ENCODE measurements at places on chromosomes 4 and X.

DNA sequence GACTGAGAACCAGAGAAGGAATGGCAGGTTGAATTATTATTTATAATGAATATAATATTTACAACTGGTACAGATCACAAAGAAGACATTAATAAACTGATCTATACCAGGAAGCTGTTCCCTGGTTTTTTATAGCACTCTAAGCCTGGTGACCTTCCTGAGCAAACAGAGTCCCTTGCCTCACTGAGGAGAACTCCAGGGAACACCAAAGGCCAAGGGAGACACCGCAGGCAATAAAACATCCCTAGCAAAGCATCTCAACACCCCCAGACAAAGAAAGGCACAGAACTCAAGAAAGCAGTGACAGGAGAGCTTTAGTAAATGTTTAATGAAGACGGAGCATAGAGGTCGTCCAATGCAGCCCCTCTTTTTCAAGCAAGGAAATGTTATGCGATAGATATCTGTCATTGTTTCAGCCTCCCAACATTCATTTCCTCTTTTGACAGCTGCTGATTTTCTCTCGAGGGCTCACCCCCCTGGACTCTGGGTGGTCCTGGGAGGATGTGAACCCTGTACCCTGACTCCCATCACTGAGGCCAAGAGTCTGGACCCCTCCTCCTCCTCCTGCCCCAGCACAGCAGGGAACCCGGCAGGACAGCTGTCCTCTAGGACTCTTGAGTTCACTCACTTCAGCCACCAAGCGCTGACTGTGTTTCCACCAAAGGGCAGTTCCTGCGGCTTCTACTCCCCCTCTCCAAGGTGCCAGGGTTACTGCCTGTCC is 342.5 kb upstream of the GATB start:
- no peak for DNase-seq

- DNase-seq, result no peak
Measured at GRCh38 chrX:14598330-14598729, 69.0 kb downstream of the GLRA2 start.

GRCh38 chr4:158930639-158930972 is 161.8 kb downstream of the FNIP2 start:
- no peak for DNase-seq

DNA sequence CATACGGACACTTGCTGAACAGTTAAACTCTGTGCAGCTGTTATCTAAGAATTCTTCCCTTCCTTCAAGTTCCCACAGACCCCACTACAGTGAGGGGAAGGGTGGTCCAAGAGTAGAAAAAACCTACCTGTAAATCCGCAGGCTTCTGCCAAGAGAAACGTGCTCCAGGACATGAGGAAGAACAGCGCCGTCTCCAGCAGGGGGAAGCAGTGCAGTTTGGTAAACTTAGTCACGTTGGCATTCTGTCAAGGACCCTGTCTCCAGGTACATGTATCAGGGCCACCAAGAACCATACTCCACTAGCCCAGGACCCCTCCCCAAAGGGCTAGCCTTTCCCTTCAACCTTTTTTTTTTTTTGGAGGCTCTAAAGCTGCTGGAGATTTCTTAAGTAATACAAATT is 79.9 kb downstream of the CHST7 start:
- no peak for DNase-seq

GRCh38 chrX:125620715-125621587 is 301.3 kb downstream of the TEX13C start:
- no peak for DNase-seq

- no peak for DNase-seq
Measured at GRCh38 chr4:56259655-56260054, 127.6 kb downstream of the AASDH start.

DNA sequence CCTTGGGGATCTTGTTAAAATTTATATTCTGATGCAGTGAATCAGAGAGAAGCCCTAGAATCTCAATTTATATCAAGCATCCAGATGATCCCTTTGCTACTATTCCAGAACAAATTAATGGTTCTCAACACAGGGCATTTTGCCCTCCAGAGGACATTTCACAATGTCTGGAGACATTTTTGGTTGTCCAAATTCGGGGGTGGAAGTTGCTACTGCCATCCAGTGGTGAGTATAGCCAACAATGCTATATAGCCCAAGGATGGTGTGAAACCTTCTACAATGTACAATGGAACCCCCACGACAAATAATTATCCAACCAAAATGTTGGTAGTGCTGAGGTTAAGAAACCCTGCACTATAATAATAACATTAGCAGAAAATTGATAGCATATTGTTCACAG is 2440.0 kb downstream of the PCDH7 start:
- peak; percentile 38 for DNase-seq
